Thyroid gland (tissue), 4 donors: ENCODE measurements at places on chromosomes 1 and 21. TPM values are rescaled to one million over a fixed set of nuclear protein-coding genes. Genes with fewer than 3 reads are reported as not detected.

GNG12 gene
- total RNA-seq: 116 TPM

RCSD1 gene
- total RNA-seq: 7.1 TPM

CNKSR1 gene
- 31.5 TPM for total RNA-seq

SMCP gene
- not detected for total RNA-seq

DNA sequence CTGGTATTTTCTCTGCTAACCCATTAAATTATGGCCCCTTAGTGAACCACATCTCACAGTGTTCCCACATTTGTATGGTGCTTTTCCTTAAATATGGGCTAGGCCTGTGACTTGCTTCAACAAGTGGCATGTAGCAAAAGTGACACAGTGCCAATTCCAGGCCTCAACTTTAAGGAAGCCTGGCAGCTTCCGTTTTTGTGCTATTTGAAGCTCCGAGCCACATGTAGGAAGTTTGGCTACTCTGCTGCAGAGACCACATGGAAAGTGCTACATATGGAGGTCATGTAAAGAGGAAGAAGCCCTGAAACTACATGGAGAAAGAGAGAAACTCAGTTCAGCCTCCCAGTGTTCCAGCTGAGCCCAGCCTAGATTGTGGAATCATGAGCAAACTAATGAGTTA lies 28.5 kb upstream of the DR1 start:
- peak; percentile 2 for DNase-seq

GRCh38 chr1:39268906-39269305 lies 64.4 kb downstream of the MACF1 start:
- DNase-seq: no peak

DNA sequence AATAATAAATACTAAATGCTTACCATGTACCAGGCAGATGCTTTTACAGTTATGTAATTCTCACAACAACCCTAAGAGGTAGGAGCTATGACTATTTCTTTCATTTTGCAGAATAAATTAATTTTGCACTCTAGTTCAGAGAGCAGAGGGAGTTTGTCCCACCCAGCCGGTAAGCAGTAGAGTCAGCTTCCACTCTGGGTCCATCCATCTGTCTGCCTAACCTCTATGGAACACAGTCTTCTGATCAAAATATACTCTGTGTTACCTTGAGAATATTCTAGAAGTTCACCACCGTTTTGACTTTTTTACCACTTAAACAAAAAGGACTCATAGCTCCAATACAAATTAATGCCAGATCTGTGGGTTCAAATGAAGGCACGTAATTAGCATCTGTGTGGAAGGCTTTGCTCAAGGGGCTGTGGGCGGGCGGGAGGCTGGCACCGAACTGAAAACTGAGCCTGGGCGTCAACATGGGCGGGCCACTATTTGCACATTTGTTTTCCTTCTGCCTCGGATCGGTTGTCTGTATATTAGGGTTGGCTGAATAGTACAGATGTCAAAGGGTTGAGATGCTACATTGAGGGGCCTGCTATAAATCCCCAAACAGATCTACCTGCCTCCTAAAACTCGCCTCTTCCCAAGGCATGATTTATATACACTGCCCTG lies 33.1 kb upstream of the LMO4 start:
- no peak for DNase-seq

GRCh38 chr21:36539434-36540150 lies 59.7 kb upstream of the CLDN14 start:
- DNase-seq: no peak

DNA sequence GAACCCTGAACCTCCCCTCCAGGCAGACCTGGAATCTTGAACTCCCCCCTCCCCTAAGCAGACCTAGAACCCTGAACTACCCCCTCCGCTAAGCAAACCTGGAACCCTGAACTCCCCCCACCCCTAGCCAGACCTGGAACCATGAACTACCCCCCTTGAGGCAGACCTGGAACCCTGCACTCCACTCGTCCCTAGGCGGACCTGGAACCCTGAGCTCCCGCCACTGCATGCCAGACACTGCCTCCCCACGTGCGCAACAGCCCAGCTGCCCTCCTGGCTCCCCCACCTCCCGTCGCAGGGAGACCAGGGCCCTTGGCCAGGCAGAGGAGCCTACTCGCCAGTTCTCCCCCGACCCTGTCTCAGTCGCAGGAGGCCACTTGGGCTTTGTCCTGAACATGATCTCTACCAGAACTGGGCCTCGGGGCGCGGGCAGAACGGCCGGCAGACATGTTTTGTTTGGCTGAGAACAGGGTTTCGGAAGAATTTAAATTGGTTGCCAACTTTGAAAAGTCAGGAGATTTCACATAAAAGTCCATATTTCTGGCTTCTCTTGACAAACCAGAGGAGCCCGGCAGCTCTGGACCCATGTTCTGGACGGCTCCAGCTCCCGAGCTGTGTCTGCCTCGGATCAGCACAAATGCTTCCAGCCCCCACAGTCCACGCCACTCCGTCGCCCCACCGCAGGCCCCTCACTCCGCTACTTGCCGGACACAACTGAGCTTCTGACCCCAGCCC lies 9.2 kb upstream of the PLEKHG5 start:
- DNase-seq: no peak
